ENCODE measurements at places on chromosomes 13 and 19.
A peak's percentile ranks its signal among the peaks of the same experiment; 100 is the strongest.

DNA sequence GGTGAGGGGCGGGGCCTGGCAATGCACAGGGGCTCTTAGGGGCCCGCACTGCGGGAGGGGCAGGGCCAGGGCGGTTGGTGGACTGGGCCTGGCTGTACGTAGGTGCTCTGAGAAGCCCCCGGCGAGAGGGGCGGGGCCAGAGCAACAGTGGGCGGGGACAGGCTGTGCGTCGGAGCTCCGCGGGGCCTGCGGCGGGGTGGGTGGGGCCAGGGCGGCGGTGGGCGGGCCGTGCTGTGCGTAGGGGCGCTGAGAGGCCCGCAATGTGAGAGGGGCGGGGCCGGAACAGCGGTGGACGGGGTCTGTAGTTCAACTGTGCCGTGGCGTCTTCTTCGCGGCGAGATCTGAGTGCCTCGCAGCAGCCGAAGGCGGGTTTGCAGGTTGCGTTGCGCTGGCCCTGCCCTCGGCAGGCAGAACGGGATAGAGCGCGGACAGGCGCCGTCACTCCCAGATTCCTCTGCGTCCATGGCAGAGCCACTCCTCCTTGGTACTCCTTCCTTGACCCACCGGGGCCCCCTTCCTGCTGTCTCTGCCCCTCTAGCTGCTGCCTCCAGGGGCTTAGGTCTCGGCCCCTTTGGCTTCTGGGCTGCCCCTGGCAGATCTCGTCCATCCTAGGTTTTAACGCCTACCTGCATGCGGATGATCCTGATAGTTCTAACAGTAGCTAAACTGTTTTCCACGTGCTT lies 33.2 kb downstream of the CCNE1 start:
- peak; percentile 83 for DNase-seq

DNA sequence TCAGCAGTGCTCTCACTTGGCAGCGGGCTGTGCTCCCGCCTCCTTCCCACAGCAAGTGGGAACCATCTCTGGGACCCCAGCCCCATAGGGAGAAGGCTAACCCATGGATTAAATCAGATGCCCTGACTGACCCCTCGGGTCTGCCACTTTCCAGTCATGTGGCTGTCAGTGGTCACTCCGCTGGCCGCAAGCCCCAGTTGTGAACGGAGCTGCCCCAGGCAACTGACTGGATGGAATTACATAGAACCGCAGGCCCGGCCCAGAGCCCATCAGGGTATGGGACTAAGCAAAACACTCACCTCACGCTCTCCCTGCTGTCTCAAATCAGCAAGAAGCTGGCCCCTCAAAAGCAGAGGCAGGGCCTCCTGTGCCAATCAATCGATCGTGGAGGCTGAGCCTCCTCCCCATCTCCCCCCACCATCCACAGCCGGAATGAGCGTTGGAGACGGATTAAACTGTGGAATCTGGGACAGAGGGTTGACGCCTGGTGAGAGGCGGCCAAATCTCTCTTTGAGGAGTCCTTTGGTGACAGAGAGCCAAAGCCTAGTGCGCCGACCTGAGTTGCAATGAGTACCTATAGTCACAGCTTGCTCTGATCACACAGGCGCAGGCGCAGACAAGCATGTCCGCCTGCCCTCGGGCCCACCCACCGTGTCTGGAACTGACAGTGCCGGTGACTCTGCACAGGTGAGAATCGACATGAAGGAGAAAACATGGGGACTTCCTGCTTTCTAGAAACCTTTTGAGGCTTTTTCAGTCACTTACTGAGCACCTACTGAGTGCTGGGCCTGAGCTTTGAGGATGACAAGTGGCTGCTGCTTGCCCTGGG lies 38.7 kb downstream of the PBX4 start:
- DNase-seq: no peak

- DNase-seq: no peak
These were observed 232.1 kb downstream of the DIAPH3 start for GRCh38 chr13:59931621-59932020.

- DNase-seq: peak; percentile 95
These were observed 17.3 kb upstream of the LRP3 start for GRCh38 chr19:33176670-33177416.

- no peak for DNase-seq
These were observed 3.8 kb upstream of the PRKD2 start for GRCh38 chr19:46720503-46721239.

DNA sequence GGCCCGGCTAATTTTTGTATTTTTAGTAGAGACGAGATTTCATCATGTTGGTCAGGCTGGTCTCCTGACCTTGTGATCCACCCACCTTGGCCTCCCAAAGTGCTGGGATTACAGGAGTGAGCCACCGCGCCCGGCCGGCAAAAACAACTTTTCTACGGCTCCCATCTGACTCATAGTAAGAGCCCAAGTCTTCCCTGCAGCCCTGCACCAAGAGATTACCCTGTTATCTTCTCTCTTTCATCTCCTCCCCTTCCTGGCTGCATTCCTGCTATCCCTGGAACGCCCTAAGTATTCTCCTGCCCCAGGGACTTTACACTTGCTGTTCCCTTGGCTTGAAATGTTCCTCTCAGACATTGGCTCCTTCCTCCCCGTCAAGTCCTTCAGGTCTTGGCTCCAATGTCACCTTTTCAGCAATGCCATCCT lies 6.6 kb downstream of the AP2S1 start:
- DNase-seq: no peak

DNA sequence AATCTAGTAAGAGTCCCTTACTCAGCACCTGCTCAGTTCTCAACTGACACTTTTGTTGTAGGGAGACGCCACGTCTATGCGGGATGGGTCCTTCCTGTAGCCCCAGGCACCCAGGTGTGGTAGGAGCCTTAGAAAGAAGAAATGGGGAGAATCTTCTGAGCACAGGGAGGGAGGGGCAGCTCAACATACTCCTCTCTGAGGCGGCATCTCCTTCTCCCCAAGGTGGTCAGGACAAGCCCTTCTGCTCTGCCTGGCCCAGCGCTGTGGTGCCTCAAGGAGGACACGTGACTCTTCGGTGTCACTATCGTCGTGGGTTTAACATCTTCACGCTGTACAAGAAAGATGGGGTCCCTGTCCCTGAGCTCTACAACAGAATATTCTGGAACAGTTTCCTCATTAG lies 1.2 kb downstream of the KIR2DL4 start:
- DNase-seq: no peak

DNA sequence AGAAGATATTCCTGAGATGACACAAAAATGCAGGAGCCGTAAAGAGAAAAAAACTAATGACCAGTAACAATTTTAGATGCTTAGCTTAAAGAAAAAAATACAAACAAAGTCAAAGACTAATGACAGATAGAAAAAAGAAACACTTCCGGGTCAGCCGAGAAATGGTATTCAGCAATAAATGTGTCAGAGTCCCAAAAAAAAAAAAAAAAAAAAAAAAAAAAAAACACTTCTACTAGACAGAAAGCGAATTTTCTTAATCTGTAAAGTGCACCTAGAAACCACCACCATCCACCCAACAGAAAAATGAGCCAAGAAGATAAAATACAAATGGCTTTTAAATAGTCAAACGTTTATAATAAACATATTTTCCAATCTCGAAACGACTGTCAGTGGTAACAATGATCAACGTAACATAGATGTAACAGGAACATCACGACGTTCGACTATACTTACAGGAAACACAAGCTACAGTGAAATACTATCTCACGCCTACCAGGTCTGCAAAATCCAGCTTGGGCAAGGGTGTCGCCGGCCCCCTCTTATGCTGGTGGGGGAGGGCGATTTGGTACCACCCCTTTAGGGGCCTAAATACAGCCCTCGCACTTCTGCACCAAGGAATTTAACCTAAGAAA lies 10.6 kb downstream of the ABHD17A start:
- DNase-seq: no peak

GRCh38 chr13:42852136-42852535 lies 70.8 kb downstream of the FAM216B start:
- no peak for DNase-seq

GRCh38 chr13:33758113-33758512 lies 59.8 kb upstream of the RFC3 start:
- no peak for DNase-seq

DNA sequence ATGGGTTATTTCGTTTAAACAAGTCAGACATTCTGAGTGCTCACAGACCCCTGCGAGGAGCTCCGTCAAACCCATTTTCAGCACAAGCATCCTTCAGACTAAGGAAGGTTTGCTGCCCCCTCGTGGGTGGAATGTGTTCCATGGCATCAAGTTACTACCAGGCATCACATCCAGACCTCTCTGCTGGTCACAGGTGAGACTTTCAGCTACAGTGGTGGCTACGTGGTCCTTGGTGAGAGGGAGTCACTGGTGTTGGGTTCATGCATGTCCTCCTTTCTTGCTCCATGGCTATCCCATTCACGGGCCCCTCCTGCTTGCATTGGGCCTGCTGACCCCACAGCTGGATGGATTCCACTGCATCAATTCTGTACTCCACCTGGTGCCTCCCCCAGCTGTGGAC lies 9.1 kb upstream of the LILRB5 start:
- peak; percentile 54 for DNase-seq

GRCh38 chr19:30651066-30651465 lies 278.9 kb downstream of the ZNF536 start:
- DNase-seq: no peak

DNA sequence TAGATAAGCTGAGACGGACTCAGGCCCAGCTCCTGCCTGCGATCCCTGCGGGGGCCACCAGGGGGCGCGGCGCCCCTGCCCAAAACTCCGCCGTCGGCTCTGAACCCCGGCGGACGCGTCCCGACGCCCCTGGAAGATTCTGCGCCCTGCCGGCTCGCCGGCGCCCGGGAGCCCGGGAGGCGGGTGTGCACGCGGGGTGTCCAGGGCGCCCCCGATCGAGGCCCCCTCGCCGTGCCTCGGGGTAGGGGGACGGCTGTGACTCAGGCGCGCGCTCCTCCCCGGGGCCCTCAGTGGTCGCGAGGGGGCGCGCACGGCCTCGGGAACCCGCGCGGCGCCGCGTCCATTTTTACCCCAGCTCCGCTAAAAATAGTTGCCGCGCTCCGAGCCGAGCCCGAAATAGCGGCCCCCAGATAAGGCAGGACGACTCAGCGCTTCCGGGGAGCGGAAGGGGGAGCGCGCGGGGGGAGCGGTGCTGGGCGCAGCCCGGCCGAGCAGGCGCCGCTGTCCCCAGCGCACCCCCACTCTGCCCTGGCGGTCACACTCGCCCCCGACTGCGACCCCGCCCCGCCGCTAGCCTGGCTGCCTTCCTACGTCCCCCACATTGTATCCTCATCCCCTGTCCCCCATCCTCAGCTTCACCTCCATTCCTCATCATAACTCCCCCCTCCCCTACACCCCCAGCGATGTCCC lies 16.0 kb upstream of the ERCC1 start:
- DNase-seq: no peak

DNA sequence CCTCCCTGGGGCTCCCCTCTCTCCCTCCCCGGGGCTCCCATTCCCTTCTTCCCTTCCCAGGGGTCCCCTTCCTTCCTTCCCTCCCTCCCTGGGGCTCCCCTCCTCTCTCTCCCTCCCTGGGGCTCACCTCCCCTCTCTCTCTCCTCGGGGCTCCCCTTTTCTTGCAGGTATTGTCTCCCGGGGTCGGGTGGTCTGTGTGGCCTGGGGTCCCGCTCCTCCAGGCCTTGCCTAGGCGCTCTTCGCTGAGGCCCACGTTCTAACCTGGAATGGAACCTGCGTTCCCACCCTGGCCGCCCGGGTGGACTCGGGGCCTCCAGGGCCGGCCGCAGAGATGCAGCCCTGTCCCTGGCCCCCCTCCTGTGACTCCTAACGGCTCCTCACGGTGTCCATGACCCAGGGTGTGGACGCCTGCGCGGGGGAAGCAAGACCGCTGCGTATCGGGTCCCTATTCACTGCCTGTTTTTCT lies 940 bp upstream of the DCUN1D2 start:
- no peak for DNase-seq

GRCh38 chr19:15123900-15124299 lies 16.7 kb downstream of the SYDE1 start:
- DNase-seq: no peak

- no peak for DNase-seq
These were observed 108.2 kb downstream of the SIPA1L3 start for GRCh38 chr19:38015216-38015615.

GRCh38 chr19:2315818-2316353 lies 7.9 kb upstream of the LINGO3 start:
- DNase-seq: no peak

- no peak for DNase-seq
These were observed 36.0 kb downstream of the MBNL2 start for GRCh38 chr13:97257800-97258799.

- no peak for DNase-seq
These were observed 57.4 kb downstream of the ZNF44 start for GRCh38 chr19:12237143-12237839.

DNA sequence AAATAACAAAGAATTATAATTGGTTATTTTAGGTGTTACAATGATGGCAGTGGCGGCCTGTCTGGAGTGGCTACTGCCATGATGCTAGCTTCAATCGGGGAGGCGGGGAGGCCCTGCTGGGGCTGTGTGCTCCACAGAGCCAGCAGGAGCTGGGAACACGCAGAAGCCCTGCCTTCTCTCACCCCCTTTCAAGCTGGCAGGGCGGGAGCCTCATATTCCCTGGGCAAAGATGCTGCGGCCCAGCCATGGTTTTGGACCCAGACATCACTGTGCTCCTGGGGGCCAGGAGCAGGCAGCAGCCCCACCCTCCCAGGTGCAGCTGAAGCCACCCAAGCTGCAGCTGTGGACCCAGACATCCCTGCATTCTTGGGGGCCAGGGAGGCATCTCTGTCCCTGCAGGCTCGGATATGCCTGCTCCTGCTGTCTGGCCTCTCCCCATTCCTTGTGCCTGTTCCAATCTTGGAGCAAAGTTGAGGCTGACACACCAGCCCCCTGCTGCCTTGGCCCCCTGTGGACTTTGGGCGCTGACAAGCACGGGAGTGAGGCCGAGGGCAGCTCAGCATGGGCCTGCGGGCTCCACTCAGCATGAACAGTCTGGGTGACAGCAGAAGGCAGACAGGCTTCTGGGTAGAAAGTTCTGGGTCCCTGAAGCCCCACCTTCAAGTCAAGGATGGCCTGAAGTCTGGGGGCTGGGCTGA lies 263.1 kb upstream of the HTR2A start:
- no peak for DNase-seq

- DNase-seq: no peak
These were observed 12.2 kb downstream of the RFPL4AL1 start for GRCh38 chr19:55781112-55781511.
